ENCODE measurements at places on chromosomes 7 and 10. TPM values are rescaled to one million over a fixed set of nuclear protein-coding genes. Genes with fewer than 3 reads are reported as not detected.

DNA sequence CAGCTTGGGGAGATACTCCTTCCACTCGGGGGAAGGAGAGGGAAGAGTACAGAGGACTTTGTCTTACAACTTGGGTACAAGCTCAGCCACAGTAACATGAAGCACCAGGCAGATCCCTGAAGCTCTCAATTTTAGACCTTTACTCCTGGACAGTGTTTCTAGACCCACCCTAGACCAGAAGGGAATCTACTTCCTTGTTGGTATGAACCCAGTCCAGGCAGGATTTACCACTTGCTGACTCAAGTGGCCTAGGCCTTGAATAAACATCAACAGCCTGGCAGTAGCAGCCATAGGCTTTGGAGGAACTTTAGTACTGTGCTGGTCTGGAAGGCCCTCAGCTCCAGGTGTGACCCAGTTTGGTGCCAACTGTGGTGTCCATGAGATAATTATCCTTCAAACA lies 173.1 kb downstream of the ADRA2A start:
- no peak for DNase-seq

DNA sequence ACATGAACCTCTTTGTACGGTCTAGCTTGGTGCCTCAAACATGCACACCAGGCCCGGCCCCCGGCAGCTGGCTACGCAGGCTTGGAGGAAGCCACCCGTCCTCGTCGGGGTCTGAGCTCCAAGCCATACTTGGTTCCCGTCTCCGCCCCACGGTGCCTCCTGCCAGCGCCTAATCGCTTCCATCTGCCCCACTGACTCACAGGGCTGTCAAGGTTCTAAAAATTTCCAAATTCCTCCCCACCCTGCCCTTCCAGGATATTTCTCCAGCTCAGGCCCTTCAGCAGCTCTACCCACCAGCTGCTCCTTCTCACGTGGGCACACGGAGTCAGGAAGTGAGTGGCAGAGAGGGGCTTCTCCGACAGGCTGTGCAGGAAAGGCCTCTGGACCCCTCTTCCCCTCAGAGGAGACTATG lies 38.8 kb downstream of the TMEM270 start:
- DNase-seq = peak; percentile 99

- no peak for DNase-seq
These were observed 96.8 kb upstream of the PCBD1 start for GRCh38 chr10:70984986-70985722.

DNA sequence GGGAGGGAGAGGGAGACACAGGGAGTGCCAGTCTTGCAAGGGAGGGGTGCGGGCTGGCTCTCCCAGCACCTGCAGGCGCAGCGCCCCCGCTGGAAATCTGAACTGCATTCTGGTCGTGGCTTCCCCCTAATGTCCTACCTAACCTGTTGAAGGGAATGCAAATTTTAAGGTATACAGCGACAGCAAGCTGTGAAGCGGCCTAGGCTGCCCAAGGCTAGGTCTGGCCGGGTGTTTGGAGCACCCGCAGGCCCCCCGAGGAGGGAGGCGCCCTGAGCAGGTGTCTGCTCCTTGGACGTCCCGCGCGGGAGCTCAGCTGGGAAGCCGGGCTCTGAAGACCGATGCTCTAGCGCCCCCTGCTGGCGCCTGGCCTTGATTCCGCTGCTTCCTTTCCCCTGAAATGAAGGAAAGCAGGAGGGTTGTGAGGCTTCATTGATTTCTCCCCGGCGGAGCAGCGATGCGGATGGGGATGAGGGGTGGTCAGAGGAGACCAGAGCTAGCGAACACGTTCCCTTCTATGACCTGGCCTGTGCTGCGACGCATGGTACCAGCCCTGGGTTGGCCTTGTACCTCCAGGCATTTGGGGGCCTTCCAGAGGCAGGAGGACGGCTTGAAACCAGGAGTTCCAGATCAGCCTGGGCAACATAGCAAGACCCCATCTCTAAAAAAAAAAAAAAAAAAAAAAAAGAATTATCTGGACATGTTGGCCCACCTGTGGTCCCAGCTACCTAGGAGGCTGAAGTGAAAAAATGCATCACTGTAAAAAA lies 601.3 kb downstream of the GALNT17 start:
- DNase-seq = peak; percentile 89

The ITGA8 gene
- not detected for total RNA-seq

GRCh38 chr7:54360075-54360840 lies 181.9 kb upstream of the VSTM2A start:
- DNase-seq = no peak

DNA sequence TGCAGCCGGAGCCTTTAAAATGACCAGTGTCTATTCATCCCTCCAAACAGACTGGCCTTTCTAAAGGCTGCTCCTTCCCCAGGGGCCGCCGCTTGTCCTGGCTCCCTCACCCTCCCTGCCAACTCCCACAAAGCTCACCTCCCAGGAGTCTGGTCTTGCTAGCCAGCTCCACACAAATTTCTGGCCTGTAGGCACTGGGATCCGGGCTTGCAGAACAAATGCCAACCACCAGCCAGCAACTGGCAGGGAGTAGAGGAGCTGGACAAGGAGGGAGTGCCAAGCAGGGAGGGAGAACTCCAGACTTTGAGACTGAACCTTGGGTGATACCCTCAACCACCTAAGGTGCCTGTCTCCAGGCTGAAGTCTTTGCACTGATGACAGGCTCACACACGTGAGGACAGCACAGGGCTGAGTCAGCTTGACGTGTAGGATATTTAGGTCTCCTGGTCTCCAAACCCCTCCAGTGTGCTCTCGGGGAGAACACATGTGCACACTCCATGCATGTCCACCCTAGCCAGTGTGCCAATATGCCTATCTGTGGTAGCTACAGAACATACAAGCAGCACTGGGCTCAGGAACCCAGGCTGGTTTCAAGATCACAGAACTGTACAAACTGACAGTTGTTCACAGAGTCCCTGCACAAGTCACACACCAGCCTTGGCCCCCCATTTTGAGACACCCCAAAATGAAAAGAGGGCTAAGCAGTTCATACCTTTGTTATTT lies 6.0 kb downstream of the PAX2 start:
- DNase-seq = no peak

DNA sequence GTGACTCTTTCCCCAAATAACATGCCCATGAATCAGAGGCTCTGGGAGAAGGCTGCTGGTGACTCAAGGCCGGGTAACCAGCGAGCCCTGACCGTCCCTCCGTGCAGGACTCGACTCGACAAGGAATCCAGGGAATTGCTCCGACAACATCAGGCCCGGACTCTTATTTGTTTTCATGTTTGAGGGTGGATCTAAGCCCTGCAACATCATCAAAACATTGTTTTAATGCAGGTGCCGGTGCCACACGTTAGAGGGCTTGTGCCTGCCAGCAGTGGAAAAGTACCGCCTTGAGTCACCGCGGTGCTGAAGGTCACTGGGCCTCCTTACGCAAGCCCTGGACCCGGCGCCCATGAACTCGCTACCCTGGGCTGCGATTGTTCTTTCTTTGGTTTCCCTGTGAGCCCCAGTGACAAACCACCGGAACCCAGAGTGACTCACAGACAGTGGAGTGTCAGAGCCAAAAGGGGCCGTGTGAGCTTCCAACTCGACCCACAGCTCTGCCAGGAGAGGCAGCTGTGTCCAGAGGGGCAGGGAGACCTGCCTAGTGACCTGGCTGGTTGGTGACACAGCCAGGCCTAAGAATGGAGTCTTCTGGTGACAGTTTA lies 139.4 kb upstream of the SHH start:
- peak; percentile 100 for DNase-seq

The TMEM213 gene
- total RNA-seq = not detected

The ATG9B gene
- total RNA-seq = 0.11 TPM

The CHST15 gene
- total RNA-seq = 30.0 TPM

The ASZ1 gene
- not detected for total RNA-seq

GRCh38 chr7:113179313-113179712 lies 61.0 kb upstream of the SMIM30 start:
- no peak for DNase-seq

The MBL2 gene
- total RNA-seq = not detected

- no peak for DNase-seq
These were observed 197.8 kb upstream of the TMEM72 start for GRCh38 chr10:44713307-44713706.

The SFXN4 gene
- total RNA-seq = 18.2 TPM

DNA sequence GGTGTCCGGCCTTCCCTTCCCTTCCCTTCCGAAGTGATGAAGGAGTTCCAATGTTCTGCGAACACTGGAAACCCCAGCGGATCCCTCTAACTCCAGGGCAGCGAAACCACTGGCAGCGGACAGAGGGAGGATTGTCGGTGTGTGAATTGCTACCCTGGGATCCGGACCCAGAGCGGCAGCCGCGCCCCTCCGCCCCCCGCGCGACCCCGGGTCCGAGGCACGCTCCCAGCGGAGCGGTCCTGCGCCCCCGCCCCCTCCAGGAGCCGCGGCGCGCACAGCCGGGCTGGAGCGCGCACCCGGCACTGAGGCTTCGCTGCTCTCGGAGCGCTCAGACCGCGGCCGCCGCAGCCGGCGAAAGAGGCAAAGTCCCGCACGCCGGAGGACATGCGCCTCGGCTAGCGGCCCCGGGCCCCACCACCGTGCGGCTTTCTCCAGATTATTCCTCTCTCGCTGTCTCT lies at the start of gene PTPRZ1:
PTPRZ1 (plus strand) TSS at position 331 of the 458 bp plus-strand sequence. CDS start 339 bp downstream, outside the sequence.
- no peak for DNase-seq

DNA sequence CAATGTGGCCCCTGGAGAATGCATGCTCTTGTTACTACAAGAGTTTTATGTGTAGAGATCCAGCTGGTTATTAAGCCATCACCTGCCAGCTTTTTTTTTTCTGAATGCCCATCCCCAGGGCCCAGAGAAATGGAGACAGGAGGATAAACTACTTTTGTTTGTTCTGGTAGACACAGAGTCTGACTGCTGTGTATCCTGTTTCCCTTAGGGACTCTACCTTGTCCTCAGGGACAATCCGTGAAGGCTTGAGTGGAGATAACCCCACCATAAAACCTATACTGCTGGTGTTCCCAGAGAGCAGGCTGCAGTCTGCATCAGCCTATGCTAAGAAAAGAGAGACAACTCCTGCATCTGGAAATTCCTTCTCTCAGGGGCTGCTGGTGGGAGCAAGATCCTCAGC lies at the start of gene OR2A5:
OR2A5 (plus strand) TSS at position 301 of the 400 bp plus-strand sequence. CDS start 1,454 bp downstream, outside the sequence.
- DNase-seq = no peak

GRCh38 chr7:127802845-127803244 lies 150.9 kb downstream of the SND1 start:
- no peak for DNase-seq

The C7orf33 gene
- total RNA-seq = not detected

The COL26A1 gene
- 0.19 TPM for total RNA-seq

- no peak for DNase-seq
These were observed 66.5 kb downstream of the MAP3K8 start for GRCh38 chr10:30500534-30500933.

DNA sequence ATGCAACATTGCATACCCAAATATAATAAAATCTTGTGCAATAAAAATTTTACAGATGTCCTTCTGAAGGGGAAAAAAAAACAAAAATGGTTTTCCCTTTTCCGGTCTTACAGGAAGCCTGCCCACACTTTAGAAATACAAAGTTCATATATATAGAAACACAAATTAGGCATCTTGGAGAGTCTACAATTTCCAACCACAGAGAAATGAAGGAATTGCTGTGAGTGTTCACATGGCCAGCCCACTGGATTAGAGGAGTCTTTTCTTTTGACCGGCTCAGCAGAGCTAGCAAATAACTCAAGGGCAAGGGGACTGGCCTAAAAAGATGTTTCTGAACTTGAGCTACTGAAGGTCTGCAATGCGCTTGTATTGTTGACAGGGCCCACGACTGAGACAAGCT lies 92.4 kb downstream of the GLI3 start:
- DNase-seq = peak; percentile 40

GRCh38 chr7:101874028-101874427 lies 56.6 kb downstream of the CUX1 start:
- peak; percentile 27 for DNase-seq

Measured in myocyte (in vitro differentiated cells).